ENCODE measurements at places on chromosomes 11 and 22. TPM values are rescaled to one million over a fixed set of nuclear protein-coding genes. Genes with fewer than 3 reads are reported as not detected.

DNA sequence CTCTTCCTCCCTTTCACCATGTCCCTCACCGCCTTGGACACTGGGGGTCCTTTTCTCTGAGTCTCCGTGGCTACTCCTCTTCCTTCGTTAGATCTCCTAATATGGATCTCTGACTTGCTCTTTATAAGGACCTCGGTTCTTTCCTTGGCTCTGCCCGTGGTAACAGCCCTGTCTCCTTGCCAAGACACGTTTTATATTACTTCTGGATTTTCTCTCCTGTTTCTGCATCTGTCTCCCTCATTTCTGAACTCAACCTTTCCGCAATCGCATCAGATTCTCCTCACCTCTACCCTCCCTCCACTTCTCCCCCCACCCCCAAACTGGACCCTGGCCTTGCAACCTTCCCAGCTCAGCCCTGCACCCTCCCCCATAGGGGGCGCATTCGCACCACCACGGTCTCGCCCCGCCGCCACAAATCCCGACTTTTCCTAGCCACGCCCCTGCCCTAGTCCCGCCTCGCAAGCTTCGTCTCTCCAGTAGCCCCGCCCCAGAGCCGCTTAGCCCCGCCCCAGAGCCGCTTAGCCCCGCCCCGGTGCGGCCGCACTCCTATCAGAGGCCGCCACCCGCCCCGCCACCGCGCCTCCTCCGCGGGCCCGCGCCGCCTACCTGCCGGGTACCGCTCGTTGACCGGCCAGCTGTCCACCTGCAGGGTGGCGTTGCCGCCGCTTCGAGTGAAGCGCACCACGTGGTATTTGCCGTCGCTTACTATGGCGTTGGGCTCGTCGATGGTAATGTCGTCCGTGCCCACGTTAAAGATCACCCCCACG lies 39.0 kb downstream of the SLC22A12 start:
- H3K27ac ChIP-seq, result no peak overlapping the region
- no peaks in the 10 kb centered on the region for H3K4me1 ChIP-seq
- no peak overlapping the region for H3K4me3 ChIP-seq
- H3K27me3 ChIP-seq, result no peaks in the 10 kb centered on the region
- DNase-seq, result no peak
- peaks cover 67% of the 10 kb centered on the region for H3K36me3 ChIP-seq

The OR51B4 gene
- total RNA-seq, result not detected

The CRACR2B gene
- 0.72 TPM for total RNA-seq

DNA sequence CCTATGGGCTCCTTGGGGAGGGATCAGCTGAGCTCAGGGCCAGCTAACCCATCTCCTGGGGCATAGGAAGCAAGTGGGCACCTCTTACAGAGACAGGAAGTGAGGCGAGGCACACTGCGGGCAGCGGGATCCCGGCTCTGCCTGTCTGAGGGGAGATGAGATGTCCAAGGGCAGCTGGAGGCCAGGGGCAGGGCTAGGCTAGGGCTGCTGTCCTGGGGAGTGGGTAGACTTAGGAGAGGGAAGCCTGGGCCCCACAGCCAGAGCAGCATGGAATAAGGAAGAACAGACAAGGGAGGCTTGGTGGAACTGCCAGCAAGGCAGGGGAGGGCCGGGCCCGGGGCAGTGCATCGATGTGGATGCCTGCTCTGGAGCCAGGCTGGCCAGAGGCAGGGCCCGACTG lies 76.3 kb downstream of the MORC2 start:
- H3K27me3 ChIP-seq, result no peaks in the 10 kb centered on the region
- no peak overlapping the region for H3K4me3 ChIP-seq
- H3K36me3 ChIP-seq, result no peaks in the 10 kb centered on the region
- H3K4me1 ChIP-seq, result no peaks in the 10 kb centered on the region
- H3K27ac ChIP-seq, result no peak overlapping the region

The DDX6 gene
- 116 TPM for total RNA-seq

Data from osteoblast (primary cell).